ENCODE measurements at places on chromosomes 6 and 20.

DNA sequence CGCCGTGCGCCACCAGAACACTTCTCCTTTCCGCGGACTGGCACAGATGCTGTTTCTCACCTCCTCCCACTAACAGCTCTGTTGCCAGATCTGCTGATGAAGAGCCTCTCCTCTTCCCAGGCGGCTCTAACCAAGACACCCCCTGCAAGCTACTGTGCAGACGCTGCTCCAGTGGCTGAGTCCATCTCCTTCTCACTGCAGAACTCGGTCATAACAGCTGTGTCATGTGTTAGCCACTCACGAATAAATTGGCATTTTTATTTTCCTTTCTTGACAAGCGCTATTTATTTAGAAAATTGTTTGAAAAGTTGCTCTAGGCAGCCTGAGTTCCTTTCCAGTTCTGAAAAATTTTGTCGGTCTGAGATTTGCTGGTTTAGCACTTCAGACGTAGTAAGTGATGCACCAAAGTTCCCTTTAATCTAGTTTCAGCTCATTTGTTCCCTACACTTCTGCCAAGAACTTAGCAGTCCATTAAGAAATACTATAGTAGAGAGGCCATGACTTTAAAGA, 12.8 kb upstream of the PLEKHG1 start:
- no peak for DNase-seq

DNA sequence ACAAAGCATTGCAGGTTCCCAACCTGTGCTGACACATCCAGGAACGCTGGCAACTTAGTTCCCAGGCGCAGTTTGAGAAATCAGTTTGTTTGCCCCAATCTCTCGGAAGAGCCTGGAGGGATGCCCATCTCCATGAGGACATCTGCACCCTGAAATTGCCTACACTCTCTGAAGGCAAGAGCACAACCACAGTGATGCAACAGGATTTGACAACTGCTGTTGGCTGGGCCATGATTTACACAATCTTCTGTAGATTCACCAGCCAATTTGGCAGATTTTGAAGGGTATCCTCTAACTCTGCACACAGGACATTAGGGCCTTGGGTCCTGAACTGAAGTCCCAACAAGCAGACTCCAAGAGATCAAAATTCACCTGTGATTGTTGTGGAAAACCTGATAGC, 3.4 kb downstream of the APMAP start:
- DNase-seq: no peak

- DNase-seq: peak; percentile 46
Measured at GRCh38 chr20:36591854-36592641, 13.5 kb upstream of the RAB5IF start.

- no peak for DNase-seq
Measured at GRCh38 chr20:23042270-23042669, 7.2 kb downstream of the SSTR4 start.

DNA sequence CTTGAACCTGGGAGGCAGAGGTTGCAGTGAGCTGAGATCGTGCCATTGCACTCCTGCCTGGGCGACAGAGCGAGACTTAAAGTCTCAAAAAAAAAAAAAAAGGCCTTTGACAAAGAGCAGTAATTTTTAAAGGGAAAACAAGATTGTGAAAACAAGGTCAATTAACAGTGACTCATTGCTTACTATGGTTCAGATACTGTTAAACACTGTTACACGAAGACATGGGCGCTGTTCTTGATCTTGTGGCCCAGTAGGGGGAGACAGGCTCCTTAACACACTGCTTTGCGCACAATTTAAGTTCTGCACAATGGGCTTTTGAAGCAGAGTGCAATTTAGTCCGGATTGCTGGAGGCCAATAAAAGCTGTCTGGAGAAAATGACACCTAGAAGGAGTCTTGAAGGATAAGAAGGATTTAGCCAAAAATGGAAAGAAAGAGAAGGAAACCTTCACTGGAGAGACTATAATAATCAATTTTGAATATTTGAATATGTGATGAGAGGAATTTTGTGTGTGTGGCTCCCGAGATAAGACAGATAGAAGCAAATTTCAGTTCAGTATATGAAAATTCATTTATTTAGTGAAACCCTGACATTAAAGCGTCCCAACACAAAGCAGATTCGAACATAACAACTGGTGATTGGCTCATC, 6.0 kb upstream of the LATS1 start:
- peak; percentile 33 for DNase-seq

GRCh38 chr20:47353692-47354463, 2.6 kb downstream of the ZMYND8 start:
- no peak for DNase-seq

DNA sequence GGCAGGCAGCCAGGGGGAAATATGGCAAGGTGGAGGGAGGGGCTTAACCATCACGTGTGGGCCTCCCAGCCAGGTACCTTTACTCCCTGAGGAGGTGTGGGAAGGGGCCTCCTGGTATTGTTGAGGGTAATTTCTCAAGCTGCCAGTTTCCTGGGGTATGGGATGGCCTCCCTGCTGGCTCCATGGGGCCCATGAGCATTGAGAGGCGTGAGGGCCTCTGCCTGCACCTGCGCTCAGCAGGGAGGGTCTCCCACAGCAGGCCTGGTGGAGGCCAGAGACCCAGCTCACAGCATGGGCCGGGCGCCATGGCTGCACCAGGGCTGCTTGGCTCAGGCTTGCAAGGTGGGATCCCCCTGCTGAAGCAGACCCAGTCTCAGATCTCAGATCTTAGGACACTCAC, 113.0 kb downstream of the GRM4 start:
- no peak for DNase-seq

DNA sequence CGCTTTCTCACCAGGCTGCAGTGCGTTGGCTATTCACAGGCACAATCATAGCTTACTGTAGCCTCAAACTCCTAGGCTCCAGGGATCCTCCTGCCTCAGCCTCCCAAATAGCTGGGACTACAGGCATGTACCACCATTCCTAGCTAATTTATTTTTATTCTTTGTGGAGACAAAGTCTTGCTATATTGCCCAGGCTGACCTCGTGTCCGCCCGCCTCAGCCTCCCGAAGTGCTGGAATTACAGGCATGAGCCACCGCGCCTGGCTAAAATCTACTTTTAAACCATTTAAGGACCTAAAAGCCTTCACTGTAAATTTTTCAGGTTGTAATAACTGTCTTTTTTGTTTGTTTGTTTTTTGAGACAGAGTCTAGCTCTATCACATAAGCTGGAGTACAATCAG, 15.2 kb downstream of the SAMHD1 start:
- DNase-seq: no peak

DNA sequence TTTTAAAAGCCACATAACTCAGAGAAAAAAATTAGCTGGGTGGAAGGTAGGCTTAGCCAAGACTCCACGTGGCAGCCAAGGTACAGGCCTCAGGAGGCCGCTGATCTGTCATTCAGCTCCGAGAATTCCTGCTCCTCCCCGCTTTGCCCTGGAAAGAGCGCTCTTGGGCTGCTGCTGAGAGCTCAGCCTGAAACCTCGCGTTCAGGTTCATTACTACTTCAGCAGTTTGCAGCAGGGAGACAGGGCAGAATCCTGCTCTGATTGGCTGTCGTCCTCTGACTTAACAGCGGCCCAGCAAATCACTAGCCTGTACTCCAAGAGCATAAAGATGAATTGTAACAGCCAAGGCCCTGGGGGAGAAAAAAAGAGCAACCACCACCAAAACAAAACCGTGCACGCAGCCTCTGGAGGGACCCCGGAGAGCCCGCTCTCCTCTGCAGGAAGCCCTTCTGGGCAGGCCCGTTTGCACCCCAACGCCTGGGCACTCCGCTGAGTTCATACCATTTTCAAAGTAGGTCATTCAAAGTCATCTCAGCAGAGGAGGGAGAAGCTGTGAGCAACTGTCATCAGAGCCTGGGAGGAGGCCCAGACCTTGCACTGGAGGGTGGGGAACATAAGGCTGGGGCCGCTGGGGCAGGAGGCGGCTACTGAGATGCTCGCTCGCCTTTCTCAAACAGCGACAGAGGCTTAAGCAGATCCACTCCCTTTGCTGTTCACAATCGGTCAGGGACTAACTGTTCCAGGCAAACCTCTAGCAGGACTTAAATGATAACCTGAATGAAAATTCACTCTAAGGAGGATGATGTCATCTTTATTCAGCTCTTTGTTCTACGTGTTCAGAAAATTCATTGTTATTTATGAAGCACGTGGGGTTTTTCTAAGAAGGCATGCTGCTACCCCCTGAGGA, 42.3 kb upstream of the ATXN1 start:
- DNase-seq: no peak

GRCh38 chr6:128007658-128008057, 106.8 kb upstream of the THEMIS start:
- no peak for DNase-seq

- peak; percentile 16 for DNase-seq
Measured at GRCh38 chr20:51966296-51966971, 164.1 kb upstream of the SALL4 start.

GRCh38 chr6:137471497-137471896, 22.7 kb downstream of the OLIG3 start:
- DNase-seq: no peak

GRCh38 chr6:114051031-114051430, 80.1 kb upstream of the HDAC2 start:
- DNase-seq: no peak

- DNase-seq: no peak
Measured at GRCh38 chr6:123967905-123968304, 164.2 kb downstream of the NKAIN2 start.

- DNase-seq: peak; percentile 23
Measured at GRCh38 chr20:34536798-34537394, 20.7 kb downstream of the DYNLRB1 start.

- no peak for DNase-seq
Measured at GRCh38 chr6:56595490-56596122, 47.1 kb downstream of the DST start.

GRCh38 chr20:50464026-50464724, 46.0 kb upstream of the PTPN1 start:
- peak; percentile 68 for DNase-seq

DNA sequence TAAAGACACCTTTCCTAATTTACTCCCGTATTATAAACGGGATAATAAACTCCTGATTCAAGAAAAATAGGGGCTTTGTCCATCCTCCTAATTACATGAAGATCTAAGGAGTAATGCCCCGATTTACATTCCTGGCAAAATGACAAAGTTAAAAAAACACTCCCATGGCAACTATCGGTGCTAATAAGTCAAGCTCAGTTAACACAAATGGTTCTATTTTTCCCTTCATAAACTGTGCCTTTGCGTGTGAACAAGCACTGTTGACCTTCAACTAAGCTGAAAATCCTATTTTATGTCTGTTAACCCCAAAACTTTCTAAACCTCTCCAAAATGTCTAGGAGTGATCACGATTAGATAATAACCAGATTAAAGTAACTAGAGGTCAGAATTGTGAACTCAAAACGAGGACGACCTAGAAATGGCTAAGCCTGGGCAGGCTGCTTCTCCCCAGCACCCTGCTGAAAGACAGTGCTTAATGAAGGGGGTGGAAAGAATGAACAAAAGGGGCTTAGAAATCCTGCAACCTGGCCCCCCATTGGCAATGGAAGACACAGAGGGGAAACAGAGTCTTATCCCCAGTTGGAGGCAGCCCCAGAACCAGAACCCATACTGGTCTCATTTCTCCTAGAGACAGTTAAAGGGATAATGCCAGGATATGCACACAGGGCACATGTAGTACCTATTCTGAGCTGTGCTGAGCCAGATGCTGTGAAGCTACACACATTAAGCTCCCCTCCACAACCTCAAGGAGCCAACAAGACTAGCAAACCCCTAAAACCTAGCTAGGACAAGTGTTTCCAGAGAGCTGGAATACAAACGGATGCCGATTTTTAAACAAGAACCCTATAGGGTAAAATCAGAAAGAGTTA, 23.0 kb downstream of the SLC23A2 start:
- no peak for DNase-seq

DNA sequence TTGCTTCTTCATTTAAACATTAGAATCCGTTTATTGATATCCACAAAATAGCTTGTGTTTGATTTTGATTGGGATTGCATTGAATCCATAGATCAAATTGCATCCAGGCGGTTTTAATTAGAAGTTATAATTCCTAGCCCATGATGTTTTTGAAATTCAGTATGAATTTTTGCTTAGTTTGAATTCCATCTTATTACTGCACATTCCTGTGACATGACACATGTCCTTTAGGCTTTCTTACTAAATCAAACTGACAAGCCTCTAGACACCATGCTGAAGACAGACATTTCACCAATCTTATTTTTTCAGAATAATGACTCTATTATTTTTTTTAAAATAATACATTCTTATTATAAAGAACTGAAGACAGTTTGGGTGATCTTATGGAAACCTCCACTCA, 21.4 kb upstream of the PI16 start:
- no peak for DNase-seq

DNA sequence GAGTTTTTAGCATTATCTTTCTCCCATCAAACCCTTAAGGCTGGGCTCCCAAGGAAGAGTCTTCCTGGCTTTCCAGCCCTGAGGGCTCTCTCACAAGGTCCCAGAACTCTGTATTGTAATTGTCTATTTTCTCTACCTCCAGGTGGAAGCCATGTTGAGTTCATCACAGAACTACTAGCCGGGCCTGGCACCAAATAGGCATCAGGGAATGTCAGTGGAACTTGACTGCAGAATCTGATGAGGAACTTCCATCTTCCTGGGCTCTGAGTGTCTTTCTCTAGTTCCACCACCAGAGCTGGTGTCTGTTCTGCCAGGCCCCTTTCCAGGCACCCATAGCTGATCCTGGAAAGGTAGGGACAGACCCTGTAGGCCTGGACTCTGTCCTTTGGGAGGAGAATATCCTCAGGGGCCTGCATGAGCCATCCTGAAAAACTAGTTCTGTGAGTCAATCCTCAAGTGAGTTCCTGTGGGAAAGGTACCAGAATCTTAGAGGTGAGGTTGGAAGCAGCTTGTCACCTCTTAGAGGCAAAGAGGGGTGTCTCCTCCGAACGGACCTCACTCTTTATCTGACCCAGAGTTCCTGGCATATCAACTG, 11.1 kb upstream of the TOP1 start:
- no peak for DNase-seq

DNA sequence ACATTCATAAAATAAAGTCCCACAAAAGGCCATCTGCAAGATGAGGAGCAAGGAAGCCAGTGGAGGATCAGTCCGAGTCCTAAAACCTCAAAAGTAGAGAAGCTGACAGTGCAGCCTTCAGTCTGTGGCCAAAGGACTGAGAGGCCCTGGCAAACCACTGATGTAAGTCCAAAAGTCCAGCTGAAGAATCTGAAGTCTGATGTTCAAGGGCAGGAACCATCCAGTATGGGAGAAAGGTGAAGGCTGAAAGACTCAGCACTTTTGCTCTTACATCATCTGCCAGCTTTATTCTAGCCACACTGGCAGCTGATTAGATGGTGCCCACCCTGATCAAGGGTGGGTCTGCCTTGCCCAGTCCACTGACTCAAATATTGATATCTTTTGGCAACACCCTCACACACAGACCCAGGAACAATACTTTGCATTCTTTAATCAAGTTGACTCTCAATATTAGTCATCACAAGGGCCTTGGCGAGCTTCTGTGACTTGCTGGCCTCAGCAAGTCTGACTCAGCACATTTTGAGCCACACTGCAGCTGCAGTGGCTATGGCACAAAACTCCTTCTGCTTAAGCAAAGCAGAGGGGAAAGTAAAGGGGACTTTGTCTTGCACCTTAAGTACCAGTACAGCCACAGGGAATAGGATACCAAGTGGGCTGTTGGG, 1370.3 kb upstream of the CITED2 start:
- DNase-seq: no peak

DNA sequence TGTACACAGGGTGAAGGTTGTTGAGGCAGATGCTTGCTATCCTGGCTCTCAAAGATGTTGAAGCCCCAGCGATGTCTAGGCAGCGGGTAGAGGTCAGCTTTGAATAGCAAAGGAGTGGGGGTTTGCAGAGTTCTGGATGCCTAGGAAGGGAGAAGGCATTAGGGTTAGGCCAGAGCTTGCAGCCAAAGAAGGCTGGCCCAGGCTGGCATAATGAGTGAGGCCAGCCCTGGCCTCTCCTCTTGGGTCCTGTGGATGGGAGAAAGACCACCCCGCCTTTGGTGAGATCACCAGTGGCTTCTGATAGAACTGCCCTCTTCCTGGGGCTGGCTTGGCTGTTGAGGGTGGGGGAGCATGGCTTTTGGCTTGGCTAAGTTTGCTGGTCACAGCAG, 406 bp upstream of the WFDC5 start:
- no peak for DNase-seq

Data from stimulated activated naive CD8-positive, alpha-beta T cell treated with anti-CD3 and anti-CD28 coated beads, Interleukin-15, amount 100 ng/mL, for 72 hours (primary cell).